ENCODE measurements at places on chromosomes 13 and 19. TPM values are rescaled to one million over a fixed set of nuclear protein-coding genes. Genes with fewer than 3 reads are reported as not detected.

The TYROBP gene
- total RNA-seq: not detected

The TMEM86B gene
- total RNA-seq: 2.8 TPM

The ZNF302 gene
- total RNA-seq: 11.4 TPM

The SPHK2 gene
- total RNA-seq: 8.9 TPM

The ATP4A gene
- not detected for total RNA-seq

The FAM216B gene
- total RNA-seq: not detected
